NCI-H2081 treated with DMSO at 0.1 percent for 48 hours (cell line): ENCODE measurements at places on chromosomes 2 and 18.

DNA sequence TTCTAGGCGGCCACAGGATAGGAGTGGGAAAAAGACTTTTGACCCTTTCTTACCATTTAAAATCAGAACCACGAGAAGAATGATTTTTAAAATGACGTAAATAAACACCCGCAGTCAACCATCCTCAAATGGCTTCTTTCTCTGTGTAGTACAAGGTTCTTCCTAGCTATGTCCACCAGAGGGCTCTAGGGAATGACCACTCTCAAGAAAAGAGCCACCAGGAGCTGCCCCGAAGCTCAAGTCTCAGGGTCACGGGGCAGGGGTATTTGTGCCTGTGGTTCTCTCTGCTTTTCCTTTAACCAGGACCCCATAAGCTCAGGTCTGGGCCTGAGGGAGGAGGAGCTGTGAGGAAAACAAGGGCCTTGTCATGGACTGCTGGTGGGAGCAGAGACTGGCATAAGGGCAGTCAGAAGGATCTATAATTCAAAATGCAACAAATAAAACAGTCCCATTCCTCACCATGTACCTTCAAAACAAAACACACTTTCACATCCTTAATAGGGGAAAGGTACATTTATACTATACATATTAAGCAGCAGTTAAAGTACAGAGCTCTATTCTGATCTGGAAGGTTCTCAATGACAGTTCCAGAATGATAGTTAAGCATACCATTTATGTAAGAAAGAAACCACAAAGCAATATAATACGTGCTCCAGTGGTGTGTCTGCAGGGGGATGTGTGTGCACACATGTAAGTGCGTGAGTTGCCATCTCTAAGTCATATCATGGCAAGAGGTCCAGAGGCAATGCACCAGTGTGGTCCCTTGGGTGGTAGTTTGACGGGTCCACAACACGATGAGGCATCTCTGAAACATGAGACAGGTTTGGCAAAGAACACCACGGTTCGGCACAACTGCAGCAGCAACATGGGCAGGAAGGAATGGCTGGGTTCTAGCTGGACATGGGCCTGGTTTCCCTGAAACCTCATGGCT lies 18.6 kb downstream of the LYPD1 start:
- DNase-seq, result no peak

DNA sequence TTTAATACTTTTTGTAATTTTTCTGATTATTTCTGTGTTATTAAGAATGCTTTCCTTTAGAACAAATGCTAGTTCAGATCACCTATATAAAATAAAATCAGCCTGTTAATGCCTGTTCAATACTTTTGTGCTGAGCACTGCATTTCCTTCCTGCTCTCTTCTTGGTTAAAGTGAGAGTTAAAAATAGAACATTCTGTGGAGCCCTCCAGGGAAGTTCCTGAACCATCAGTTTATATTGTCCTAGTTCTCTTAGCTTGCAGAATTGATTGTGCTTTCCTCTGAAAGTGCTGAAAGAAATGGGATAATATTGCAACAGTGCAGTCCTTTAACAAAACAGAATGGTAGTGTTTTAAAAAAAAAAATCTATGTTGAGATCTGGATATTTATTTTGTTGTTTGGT lies 74.6 kb upstream of the UBXN4 start:
- DNase-seq, result no peak

DNA sequence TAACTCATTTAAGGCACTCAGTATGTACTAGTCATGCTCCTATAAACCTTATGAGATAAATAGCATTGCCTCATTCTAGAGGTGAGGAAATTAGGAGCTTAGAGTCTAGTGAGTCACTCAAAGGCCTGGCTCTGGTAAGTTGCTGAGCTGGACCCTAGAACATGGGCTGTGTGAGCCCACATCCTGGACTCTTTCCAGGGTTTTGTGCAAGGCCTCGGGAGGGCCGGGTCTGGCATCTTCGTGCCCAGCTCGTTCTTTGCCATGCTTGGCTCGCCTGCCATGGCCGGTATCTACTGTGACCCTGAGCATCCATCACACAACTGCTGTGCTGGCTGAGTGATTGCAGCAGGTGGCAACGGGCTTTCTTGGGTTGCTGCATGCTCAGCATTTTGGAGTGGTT lies 168.0 kb downstream of the LPIN1 start:
- DNase-seq, result no peak

- no peak for DNase-seq
Measured at GRCh38 chr2:73208258-73208657, 5.8 kb upstream of the SMYD5 start.

- DNase-seq, result no peak
Measured at GRCh38 chr2:2826209-2826551, 495.1 kb upstream of the MYT1L start.

- DNase-seq, result no peak
Measured at GRCh38 chr2:233938676-233939370, 21.6 kb downstream of the TRPM8 start.

DNA sequence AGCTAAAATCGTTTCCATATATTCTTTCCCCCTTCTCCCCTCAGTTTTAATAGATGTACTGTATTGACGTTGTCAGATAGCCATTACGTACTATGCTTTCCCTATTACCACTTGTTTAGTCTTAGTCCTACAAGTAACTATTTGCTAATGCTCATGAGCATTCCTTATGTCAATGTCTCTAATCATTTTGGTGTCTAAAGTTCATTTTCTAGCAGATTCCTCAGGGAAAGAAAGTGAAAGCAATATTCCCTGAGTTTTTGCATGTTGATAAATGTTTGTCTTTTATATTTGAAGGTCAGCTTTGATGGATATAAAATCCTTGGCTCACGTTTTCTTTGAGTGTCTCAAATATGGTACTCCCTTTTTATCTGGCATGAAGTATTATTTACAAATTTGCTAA lies 253.3 kb upstream of the STON1 start:
- DNase-seq, result no peak

GRCh38 chr2:190158798-190159434 lies 96.4 kb upstream of the MSTN start:
- no peak for DNase-seq

GRCh38 chr2:219856602-219857001 lies 229.2 kb downstream of the SLC4A3 start:
- DNase-seq, result no peak

- no peak for DNase-seq
Measured at GRCh38 chr18:27789406-27789805, 387.5 kb downstream of the CDH2 start.

GRCh38 chr2:177753682-177754491 lies 318.7 kb downstream of the PDE11A start:
- DNase-seq, result no peak

- DNase-seq, result no peak
Measured at GRCh38 chr18:60445341-60445740, 72.8 kb upstream of the MC4R start.

GRCh38 chr2:238379096-238379810 lies 47.5 kb upstream of the ASB1 start:
- DNase-seq, result no peak

DNA sequence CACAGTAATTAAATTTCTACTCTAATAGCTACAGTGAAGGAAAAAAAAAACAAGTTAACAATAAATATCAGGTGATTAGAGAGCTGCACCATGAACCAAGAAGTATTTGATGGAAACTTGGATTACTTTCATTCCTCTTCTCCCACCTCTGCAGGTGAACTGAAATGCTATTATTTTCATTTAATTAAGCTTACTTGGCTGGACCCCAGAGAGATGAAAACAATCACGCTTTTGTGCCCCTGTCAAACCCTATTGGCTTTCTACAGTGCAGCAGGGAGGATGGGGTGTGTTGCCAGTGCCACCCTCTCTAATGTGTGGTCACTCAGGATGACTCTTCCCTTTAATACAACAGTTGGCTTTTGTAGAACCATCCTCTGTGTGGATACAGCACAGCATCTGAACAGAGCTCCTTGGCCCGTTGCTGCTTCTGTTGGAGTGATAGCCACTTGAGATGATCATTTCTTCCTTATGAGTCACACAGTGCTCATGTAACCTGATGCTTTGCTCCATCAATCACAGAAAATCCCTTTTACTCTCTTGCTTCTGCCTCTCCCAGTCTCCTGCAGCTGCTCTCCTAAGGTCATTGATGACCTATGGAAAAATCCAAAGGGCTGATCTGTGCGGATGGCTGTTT lies 5.5 kb upstream of the ARL4C start:
- no peak for DNase-seq

DNA sequence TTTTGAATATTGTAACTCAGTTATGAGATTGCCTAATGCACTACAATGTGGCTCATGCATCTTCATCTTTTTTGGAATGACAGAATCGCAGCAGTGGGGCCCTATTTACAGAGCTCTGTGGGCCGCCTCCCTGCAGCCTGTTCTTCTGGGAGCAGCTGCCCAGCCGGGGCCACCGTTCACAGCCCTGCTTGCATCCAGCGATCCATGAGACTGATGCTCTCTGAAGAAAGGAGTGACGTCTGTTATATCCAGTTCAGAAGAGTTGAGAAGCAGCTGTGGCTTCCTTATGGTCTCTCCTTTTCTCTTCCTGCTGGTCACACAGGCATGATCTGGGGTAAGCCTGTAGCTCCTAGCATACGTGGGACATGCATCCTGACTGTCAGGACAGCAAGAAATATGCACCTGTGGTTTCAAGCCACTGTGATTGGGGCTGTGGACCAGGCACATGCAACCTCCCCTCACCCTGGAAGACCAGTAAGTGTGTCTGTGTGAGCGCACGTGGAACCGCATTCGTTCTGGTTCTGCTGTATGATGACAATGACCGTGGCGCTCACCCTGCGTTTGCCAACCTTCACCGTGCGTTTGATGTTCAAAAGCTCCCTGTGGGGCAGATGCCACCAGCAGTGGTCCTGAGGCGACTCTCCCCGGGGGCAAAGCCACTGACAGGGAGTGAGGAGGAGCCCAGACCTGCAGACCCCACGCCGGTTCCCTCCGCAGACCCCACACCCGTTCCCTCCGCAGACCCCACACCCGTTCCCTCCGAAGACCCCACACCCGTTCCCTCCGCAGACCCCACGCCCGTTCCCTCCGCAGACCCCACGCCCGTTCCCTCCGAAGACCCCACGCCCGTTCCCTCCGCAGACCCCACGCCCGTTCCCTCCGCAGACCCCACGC lies 189.8 kb downstream of the TMEM18 start:
- no peak for DNase-seq

DNA sequence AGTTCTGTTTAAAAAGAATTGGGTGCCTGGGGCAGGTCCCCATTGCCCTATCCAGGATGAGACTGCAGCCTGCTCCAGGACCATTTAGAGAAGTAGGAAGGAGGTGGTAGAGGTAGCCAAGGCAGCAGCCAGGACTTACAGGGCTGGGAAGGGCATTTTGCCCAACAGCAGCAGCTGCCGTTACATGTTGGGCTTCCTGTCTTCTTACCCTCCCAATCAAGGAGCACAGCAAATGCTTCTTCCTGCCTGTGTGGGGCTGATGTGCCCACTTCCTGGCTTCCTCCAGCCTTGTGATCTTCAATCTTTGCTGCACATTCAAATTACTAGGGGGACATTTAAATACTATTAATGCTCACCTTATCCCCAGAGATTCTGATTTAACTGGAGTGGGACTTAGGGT lies 112.0 kb downstream of the QPCT start:
- no peak for DNase-seq

GRCh38 chr18:57516056-57516455 lies 70.4 kb downstream of the FECH start:
- DNase-seq, result no peak

DNA sequence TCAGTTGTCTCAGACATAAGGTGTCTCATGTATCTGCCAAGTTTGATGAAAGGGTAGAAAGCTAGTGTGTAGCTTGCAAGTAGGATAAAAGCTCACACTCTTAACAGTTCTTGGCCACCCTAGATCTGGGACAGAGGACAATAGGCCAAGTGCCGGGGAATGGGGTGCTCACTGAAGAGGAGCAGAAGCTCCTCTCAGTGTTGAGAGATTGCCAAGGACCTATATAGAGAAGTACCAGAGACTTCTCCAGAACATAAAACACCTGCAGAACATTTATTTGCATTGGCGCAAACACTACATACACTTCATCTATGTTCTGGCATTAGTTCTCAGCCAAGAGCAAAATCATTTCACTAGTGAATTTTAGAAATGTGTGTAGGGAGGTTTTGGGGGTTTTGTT lies 2.9 kb upstream of the GTF3C3 start:
- no peak for DNase-seq

DNA sequence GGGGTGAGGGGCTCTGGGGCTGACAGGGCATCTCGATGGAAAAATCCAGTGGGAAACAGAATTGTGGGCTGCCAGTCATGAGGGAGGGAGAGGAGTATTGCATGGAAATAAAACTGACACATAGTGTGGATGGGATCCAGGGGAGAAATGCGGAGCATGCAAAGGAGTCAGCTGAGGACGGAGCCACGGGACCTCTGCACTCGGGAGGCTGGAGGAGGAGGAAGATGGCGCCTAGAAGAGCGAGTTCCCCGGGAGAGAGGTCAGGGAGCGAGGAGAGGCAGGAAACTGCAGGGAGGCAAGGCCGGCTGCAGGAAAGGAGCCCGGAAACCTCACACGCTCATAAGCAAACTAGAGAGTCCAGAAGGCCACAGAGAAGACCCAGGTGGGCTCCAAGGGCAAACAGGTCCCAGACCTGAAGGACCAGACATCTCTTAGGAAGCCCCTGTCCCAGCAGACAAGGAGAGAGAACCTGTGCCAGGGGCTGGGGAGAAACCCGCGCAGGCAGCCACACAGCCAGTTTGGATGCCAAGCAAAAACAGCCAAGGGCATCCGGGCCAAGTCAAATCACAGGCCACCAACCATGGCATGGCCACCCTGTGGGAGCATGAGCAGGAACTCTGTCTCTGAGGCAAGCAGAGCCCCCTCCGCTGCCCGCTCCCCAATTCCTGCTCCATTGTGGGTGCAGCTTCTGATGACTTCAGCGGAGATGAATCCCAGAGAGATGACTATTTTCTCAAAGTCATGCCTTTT lies 218.8 kb upstream of the ID2 start:
- DNase-seq, result no peak

- DNase-seq, result no peak
Measured at GRCh38 chr2:170365686-170366085, 187.7 kb downstream of the MYO3B start.

- DNase-seq, result no peak
Measured at GRCh38 chr2:85959826-85960225, 71.0 kb upstream of the ST3GAL5 start.

GRCh38 chr18:68847219-68847837 lies 49.4 kb downstream of the CCDC102B start:
- DNase-seq, result peak; percentile 21

DNA sequence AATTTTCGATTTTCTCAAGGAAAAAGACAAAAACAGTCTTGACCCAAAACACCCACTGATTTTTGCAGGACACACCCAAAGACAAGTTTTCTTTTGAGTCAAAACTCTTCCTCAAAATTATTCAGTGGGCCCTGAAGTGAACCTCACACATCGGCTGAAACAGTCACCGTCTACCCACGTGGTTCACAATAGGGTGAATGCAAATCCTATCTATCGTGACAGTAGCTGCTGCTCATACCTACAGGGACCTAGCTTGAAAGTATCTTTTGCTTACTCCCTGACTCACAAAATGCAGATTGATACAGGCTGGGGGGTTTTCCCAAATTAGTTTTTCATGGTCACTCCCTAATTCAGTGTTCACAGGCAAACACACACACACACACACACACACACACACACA lies 10.7 kb upstream of the CD226 start:
- DNase-seq, result no peak

DNA sequence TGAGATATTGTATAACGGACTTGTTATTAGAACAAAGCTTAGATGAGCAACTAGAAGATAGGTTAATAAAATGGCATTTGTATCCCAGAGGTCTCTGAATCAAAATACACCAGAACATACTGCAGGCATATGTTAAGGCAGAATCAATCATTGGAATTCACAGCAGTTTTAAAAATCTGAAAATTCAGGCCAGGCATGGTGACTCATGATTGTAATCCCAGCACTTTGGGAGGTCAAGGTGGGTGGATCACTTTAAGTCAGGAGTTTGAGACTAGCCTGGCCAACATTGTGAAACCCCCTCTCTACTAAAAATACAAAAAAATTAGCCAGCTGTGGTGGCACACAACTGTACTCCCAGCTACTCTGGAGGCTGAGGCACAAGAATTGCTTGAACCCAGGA lies 405.2 kb downstream of the ZEB2 start:
- no peak for DNase-seq
